Spinal cord (tissue), 10 donors: ENCODE measurements at places on chromosomes 11 and 22. TPM values are rescaled to one million over a fixed set of nuclear protein-coding genes. Genes with fewer than 3 reads are reported as not detected.
A peak's percentile ranks its signal among the peaks of the same experiment; 100 is the strongest.

DNA sequence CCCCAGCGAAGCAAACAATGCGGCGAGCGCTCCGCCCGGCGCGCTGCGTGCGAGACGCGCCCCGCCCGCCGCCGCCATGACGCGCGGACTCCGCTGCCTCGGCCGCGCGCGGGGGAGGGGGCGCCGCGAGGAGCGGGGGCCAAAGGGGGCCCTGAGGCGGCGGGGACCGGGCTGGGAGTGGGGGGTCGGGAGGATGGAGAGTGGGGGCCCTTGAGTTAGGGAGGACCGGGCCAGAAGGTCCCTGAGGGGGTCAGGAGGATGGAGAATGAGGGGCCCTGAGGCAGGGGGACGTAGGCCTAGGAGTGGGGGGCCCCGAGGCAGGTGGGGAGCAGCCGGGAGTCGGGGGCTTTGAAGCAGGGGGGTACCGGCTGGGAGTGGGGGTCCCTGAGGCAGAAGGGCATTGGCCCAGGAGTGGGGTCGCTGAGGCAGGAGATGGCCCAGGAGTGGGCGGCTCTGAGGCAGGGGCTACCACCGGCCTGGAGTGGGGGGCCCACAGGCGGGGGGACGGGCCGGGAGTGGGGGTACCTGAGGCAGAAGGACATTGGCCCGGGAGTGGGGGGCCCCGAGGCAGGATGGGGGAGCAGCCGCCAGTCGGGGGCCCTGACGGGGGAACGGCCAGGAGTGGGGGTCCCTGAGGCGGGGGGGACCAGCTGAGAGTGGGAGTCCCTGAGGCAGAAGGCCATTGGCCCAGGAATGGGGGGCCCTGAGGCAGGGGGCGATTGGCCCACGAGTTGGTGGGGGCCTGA is at the start of gene BRD1:
Gene BRD1 (minus strand): TSS at position 21 of the 746 bp plus-strand sequence. CDS start 3,556 bp downstream, outside the sequence.
- peak; percentile 89 for DNase-seq

JHY gene
- total RNA-seq: 10.6 TPM

DAGLA gene
- 3.9 TPM for total RNA-seq

- no peak for DNase-seq
Observed at GRCh38 chr11:35927682-35928081, 16.2 kb upstream of the LDLRAD3 start.

GRCh38 chr11:116598556-116598955 is 174.2 kb downstream of the BUD13 start:
- no peak for DNase-seq

- peak; percentile 73 for DNase-seq
Observed at GRCh38 chr11:115334932-115335788, 169.1 kb downstream of the CADM1 start.

RIC3 gene
- total RNA-seq: 56.1 TPM

DNA sequence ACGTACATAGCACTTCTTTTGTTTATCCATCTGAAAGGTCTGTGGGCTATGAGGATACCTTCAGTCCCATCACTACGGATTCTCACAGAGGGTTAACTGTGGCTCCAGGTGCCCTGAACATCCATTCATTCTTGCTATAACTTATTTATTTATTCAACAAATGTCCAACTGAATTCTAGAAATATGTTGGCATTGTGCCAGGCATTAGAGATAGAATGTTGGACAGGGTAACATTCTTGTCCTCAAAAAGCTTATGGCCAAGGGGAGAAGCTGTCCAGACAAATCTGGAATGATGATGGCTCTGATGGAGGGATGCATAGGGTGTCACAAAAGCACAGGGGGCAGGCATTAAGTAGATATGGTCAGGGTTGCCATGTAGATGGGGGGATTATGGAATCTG is 8.4 kb downstream of the OLFML1 start:
- DNase-seq: no peak

- DNase-seq: peak; percentile 73
Observed at GRCh38 chr22:40044870-40045834, 50.4 kb downstream of the FAM83F start.

UPK2 gene
- total RNA-seq: 0.17 TPM
